ENCODE measurements at places on chromosomes 1 and 21.
A peak's percentile ranks its signal among the peaks of the same experiment; 100 is the strongest.

DNA sequence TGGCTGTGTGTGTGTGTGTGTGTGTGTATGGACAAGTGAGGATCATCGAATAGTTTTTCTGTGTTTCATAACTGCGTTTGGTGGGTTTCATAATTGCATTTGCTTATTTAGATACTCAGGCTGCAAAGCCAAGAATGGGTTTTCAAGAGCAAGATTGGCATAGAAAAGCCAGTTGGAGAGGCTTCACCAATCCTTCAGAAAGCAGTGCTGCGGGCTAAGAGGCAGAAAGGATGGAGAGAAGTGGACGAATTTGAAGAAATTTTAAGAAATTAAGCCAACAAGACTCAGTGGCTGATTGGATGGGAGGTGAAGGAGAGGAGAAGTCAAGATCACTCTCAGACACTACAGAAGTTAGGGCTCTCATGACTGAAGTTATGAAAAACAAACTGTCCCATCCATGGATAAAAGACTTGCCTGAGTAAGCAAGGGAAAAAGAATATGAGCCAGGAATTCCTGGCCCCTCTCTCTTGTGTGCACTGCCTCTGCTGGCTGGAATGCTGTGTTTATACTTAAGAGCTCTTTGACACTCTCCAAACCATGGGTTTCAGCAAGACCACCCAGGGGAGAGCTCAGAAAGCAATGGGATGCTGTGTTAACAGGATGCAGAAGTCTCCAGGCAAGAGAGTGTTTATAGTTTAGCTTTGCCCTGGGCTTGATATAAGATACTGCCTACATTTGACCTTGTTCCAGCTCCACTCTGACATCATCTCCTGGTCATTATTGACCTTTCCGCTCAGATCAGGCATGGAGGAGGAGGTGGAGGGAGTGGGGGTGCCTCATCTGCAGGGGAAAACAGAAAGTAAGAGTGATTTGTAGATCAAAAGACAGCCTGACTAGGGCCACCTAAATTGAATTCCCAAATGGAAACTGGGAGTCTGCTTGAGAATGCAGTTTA lies 232.0 kb upstream of the PLXNA2 start:
- DNase-seq: no peak

DNA sequence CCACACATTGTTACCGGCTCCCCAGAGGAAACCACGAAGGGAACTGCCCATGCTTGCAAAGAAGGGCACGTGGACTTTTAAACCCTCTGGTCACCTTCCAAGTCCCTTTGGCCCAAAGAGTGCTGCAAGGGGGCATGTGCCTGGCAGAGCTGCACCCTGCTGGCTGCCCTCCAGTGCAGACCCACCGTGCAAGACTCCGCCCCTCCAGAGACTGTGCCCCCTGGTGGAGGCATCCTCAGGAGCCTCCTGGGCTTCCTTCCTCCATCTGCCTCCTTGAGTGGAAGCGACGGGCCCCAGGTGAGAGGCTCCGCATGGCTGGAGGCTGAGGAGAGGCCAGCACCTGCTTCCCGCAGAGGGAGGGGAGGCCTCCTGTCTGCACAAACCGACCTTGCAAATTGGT lies 100.6 kb downstream of the CRYAA start:
- DNase-seq: peak; percentile 25

DNA sequence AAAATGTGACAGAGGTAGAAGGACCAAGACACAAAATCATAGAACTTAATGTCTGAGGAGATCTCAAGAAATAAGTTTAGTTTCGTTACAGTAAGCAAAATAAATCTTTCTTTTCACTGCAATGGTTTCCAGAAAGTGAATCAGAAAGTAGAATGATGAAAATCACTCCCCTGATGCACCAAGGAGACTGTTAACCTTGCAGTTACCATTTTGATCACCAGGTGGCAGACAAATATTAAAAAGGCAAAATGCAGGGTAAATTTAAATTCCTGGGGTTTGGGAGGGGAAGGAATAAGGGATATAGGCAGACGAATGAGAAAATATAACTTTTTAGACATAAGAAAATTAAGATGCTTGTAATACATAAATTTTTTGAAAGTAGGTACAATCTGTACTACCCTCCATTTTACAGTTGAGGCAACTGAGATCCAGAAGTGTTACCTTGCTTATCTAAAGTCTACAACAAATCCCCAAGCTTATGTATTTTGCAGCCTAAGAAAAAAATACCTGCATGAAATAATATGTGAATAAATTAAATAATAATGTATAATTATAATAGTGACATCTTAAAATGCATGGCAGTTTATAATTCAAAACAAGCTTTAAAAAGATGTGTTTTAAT lies 253.2 kb downstream of the CRB1 start:
- DNase-seq: peak; percentile 22

DNA sequence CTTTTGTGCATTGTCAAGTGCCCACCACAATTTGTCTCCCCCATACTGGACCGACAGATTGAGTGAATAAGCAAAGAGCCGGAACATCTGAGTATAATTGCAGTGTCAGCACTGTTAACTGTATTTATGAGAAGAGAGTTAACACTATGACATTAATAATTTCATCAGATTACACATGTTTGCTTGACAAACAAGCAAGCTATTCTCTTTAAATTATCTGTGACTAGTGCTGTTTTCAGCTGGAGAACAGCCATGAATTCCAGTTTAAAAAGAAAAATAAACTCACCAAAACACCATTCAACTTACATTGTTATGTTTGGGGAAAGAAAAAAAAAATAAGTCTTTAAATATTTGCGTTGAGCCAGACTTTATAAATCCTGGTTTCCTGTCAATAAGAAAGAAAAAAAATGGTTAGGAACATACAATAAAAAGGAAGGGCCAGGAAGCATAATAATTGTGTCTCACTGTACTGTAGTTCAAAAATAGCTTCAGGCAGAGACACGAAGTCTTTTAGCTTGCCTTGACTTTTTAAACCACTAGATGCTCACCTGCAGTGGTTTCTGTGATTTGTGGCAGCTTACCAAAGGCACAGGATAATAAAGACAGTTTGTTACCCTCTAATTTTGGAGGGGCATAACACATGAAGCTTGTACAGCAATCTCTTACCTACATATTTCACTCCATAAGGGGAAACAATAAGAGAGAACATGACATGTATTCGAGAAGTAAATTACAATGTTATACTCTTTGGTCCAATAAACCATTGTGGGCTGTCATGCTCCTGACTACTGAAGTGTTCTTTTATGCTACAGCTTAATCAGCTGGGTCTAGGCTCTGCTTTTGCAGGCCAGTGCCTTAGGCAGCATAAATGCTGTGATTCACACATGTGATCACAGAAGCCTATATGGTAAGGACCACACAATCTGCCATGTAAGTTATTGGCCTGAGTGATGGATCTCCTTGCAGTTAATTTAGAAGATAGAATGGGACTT lies 302.0 kb upstream of the ADGRL2 start:
- no peak for DNase-seq

DNA sequence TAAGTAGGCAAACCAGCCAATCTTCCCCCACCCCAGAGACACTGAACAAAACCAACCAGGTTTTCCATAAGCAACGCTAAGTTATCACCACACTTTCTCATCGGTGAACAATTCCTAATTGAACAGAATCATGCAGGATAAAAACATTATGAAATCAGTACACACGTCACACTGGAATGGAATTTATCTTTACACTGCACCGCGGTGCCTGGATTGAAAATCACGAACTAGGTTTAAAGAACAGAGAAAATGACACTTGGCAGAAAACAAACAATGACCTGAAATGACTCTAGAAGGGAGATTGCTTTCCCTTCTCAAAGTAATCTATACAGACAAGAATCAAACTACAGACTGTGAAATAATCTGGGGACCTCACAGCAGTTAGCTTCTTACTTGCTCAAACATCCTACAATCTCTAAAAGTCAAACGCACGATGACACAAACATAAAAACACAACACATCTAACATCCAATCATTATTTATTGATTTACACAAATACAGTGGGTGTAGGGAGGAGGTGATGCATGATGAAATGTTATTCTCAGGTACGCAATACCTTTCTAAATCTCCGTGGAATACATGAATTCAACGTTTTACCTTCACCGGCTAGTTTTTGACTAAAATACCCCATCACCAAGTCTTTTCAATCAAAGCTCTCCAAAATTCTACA lies 1.9 kb downstream of the EIF4G3 start:
- no peak for DNase-seq

DNA sequence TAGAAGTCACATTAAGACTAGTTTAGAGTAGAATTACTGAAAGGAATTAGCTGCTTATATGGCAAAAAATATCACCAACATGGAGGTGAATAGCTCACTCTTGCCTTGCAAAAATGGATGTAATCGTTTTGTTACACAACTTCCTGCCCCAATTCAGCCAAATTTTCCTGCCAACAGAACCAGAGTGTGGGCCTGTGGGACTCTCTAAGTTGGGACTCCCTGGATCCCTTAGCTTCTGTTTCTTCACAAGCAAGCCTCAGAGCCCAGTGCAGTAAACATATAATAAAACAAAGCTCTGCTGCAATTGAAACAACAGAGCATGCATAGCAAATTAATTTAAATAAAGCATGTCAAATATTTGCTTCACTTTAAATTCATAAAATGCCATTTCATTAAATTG lies 232.5 kb downstream of the TNR start:
- no peak for DNase-seq

DNA sequence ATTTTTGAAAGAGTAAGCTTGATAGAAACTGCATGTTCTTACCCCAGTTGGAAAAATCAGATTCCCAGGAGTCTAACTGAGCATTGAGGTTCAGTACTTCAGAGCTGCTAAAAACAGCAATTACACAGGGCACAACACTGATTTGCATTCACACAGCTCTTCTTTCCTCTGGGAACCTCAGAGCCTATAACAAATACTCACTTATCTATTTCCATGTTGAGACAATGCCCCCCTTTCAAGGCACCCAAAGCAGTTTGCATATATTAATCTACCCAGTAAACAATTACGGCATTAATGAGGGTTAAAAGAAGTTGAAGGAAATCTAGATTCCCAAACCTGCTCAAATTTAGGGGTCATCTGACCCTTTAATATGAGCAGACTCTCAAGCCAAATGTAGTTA lies 126.9 kb upstream of the SLC35F3 start:
- no peak for DNase-seq

DNA sequence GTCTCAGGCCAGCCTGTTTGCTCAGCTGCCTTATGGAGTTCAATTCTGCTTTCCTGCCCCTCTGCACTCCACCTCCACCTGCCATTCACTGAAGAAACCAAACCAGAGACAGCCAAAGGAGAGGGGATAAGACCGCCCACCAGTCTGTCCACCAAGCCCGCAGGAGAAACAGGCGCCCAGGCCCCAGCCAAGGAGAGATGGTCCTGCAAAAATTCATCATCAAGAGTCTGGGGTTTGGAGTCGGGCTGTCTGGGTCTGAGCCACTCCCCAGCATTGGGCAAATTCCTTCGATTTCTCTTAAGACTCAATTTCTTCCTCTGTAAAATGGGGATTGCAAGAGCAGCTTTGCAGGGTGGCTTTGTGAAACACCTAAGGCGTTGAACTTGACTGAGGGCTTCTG lies 121.4 kb upstream of the RUNX3 start:
- no peak for DNase-seq

DNA sequence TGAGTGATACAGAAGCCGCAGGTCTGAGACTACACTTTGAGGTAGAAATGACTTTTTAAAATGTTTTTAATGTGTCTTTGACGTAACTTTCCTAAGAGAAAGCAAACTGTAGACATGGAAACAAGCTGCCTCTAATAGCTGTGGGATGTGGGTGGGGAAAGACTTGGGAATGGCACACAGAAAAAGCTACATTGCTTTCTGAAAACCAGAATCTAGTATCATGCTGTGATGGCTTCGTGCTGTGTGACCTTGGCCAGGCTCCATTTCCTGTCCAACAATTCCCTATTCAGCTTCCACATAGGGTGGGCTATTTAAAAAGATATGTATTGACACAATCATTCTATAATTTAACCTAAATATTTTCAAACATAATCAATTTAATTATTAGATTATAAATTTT lies 909.1 kb downstream of the NCAM2 start:
- no peak for DNase-seq

DNA sequence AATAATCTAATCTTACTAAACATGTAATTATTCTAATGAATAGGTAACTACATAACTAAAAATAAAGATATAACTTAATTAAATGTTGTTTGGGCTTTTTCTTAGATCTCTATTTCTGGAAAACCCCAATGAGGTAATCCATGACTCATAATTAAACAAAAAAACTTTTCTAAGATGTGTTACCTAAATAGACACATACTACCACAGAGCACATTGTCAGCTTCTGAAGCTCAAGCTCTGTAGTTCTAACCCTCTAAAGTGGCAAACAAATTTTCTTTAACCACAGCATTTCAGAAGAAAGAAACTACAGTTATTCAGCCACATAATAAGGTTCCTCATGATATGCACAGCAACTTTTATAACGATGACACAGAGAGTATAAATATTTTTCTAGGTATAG lies 4.2 kb downstream of the OR6K3 start:
- DNase-seq: no peak

DNA sequence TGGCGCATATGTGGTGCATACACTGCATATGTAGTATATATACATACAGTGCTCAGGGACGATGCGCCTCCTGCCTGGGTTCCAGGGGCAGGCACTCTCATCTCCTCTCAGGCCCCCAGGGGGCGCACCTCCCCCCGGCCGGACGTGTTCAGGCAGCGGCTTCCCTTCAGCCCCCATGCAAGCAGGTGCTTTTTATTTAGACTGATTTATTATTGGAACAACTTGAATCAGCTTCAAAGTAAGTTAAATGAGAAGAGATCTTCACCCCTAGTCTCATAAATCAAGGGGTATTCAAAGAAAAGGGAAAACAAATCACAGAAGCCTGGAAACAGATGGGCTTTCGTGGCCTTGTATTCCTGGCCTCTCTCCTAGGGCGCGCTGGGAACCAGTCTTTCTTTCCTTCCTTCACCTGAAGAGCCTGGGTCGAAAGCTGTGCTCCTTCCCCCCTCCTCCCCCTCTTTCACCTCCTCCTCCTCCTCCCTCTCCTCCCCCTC lies 64.6 kb downstream of the UBIAD1 start:
- DNase-seq: peak; percentile 69

GRCh38 chr1:210625715-210626114 lies 297.0 kb downstream of the HHAT start:
- DNase-seq: no peak

- no peak for DNase-seq
These were observed 7.1 kb upstream of the KCNK1 start for GRCh38 chr1:233606813-233607212.

DNA sequence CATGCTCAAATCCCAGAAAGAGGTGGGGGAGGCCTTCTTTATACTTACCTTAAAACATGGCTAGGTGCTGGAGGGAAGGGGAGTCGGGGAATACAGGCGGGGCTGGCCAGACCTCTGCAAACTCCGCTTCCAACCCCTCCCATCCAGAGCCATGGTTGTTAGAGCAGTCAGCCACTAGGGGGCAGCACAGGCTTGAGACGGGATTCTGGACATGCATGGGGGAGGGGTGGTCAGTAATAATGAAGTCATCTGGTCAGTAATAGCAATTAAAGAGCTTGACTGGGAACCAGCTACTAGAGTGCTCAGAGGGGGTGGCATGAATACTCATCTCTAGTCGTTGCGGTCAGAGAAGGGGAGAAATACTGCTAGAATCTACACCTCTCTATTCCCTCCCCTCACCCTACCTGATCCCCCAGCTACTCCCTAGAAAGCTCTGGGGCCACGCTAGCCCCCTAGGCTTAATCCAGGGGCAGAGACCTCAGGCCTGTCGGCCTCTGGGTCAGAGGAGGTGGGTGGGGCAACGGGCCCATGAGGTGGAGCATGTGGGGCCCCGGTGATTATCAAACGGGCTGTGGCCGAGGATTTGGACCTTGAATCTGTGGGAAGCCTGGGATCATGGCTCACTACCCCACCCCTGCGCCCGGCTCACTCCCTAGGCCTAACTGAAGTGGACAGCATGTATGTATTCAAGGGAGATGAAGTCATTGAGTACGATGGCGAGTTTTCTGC lies 2.9 kb downstream of the CASQ1 start:
- DNase-seq: peak; percentile 81

- no peak for DNase-seq
These were observed 8.2 kb downstream of the SLC19A1 start for GRCh38 chr21:45533846-45534635.
